ENCODE measurements at places on chromosomes 11 and 22.
A peak's percentile ranks its signal among the peaks of the same experiment; 100 is the strongest.

DNA sequence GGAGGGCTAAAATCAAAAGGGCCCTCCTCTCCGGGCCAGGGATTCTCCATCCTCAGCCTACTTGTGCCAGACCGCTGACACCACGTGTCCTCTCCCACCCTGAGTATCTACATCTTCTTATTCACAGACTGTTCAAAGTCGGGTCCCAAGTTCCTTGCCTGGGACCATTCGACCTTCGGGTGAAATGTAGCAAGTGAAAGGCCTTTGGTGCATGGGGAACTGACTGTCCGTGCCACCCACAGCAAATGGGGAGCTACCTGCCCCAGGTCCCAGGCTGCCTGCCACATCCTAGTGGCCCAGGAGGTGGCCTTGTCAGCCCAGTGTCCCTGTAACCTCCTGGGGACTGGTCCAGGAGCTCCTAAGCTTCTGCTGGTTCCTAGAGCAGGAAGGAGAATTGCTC, 67.3 kb downstream of the RTL6 start:
- DNase-seq: no peak

DNA sequence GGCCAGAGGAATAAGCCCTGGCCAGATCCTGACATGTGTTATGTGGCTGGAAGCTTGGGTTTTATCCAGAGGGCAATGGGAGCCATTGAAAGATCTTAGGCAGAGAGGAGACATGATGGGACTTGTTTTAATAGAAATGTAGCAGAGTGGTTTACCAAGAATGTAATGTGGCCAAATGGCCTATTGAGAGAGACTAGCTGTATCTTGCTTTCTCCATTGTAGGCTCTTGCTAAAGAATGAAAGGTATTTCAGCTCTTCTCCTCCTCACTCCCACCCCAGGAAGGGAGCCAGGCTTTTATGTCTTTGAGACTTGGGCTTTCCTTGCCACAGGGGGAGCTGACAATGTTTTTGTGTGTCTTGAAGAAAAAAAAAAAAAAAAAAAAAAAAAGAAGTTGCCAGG, 82.3 kb downstream of the TRIM29 start:
- DNase-seq: no peak

- no peak for DNase-seq
These were observed 600.4 kb upstream of the CADM1 start for GRCh38 chr11:116104498-116105174.

DNA sequence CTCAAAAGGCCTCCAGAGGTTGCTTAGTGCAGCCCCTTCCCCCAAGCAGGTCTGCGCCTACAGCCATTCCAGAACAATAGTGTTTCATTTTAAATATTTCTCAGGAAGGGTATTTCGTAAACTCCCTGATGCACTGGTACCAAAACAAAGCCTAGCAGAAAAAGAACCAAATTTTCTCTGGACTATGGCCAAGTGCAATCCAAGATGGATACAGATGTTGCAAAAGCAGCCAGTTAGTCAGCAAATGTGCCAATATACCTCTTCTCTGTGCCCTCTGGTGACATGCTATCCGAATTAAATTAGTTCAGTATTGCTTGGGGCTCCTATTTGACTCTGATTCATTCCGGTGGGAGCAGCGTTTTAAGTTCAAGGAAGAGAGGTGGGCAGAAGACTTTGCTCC, 247.8 kb downstream of the NTM start:
- DNase-seq: no peak

- no peak for DNase-seq
These were observed 97.5 kb downstream of the TSPAN18 start for GRCh38 chr11:44824300-44824704.

GRCh38 chr11:62752994-62753735, 795 bp downstream of the ZBTB3 start:
- no peak for DNase-seq

DNA sequence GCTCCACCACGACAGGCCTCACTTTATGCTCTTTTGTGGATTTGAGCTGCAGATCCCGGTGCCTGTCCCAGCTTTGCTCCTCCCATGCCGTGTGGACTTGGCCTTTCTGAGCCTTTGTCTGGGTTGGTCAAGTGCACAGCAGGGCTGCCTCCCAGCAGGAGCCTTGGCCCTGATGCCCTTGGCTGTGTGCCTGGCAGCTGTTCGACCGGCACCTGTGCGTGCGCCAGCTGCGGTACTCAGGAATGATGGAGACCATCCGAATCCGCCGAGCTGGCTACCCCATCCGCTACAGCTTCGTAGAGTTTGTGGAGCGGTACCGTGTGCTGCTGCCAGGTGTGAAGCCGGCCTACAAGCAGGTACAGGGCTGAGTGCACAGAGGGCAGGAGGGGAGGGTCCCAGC, 46.5 kb downstream of the MYO7A start:
- no peak for DNase-seq

- DNase-seq: no peak
These were observed 37.5 kb downstream of the RBFOX2 start for GRCh38 chr22:35991168-35991567.

DNA sequence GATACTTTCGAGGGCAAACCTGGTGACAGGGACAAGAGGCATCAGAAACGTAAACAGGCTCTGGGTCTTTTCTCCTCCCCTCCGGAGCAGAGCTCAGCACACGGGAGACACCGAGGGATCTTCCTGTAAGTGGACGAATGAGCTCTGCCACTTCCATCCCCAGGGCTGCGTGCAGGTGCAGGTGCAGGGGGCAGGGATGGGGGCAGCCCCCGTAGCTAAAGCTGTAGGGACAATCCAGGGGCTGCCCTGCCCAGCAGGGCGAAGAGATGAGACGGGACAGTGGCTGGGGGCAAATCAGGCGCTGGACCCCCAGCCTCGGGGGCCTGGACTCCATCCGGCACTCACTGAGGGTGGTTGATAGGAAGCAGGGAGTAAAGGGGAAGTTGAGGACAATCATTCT, 505.4 kb downstream of the BRD1 start:
- no peak for DNase-seq

DNA sequence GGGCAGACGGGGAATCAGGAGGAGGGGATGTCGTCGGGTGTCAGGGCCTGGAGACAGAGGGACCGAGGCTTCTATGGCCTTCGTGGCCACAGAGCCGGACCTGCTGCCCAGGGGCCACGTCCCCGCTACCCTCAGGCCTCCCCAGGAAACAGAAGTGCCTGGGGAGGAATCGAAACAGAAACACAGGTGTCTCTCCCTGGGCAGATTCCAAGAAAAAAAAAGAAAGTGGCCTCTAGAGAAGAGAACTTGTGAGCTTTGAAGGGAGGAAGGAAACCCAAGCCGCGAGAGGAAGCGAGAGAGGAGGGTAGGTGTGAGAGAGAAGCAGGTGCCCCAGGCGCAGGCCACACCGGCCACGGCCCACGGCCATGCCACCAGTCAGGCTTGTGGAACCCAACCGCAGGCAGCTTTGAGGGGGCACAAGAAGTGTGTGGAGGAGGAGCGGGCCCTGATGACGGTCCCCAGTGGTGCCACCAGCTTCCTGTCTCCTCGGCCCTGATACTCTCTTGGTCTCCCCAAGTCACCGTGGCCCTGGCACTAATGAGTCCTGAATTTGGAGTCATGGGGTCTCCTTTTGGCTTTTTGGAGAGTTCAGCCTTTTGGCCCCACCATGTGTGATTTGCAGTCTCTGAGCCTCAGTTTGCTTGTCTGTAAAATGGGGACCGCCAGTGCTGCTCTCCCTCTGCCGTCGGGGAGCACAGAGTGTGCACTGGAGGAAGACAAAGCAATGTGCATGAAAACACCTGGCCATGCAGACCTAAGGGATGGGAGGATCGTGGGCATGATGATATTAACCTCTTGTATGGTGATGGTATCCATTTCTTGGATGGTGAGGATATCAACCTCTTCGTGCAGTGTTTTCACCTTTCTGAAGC, 25.2 kb downstream of the LIF start:
- peak; percentile 16 for DNase-seq

DNA sequence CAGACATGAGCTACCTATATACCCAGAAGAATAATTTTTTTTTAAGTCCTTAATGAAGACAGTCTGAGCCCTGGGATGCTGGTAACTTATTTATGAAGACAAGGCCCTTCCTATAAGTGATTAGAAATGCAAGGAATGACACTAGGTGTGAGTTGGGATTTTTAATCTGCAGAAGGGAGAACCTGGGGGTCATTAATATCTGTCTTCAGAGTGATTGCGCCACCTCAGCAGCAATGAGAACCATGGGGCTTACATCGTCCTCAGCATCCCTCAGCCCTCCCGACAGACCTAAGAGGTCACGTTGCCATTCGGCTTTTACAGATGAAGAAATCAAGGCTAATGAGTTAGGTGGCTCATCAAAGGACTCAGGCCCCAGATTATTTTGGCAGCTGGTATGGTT, 55.6 kb downstream of the MCM5 start:
- DNase-seq: no peak

DNA sequence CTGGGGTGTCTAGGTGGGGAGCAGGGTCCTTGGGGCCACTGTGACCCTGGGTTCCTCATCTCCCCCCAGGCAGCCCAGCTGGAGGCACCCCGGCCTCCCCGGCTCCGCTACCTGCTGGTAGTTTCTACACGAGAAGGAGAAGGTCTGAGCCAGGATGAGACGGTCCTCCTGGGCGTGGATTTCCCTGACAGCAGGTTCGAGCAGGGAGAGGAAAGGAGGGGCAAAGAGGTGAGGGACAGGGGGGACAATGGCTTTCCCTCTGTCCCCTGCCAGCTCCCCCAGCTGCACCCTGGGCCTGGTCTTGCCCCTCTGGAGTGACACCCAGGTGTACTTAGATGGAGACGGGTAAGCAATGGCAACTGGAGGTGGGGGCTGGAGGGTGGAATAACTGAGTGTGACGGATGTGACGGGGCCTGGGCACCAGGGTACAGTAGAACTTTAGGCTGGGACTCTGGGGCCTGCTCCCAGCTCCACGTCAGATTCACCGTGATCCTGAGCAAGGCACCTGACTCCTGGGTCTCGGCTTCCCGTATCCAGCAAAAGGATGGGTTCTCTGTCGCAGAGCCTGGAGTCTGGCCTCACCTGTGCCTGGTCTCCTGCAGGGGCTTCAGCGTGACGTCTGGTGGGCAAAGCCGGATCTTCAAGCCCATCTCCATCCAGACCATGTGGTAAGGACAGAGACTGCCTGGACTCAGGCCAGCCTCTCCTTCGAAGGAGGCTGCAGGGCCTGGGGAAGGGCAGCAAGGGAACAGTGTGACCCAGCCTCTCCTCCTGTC, 3.6 kb downstream of the SSH3 start:
- no peak for DNase-seq

- no peak for DNase-seq
These were observed 14.0 kb downstream of the CFAP300 start for GRCh38 chr11:102061276-102061675.

DNA sequence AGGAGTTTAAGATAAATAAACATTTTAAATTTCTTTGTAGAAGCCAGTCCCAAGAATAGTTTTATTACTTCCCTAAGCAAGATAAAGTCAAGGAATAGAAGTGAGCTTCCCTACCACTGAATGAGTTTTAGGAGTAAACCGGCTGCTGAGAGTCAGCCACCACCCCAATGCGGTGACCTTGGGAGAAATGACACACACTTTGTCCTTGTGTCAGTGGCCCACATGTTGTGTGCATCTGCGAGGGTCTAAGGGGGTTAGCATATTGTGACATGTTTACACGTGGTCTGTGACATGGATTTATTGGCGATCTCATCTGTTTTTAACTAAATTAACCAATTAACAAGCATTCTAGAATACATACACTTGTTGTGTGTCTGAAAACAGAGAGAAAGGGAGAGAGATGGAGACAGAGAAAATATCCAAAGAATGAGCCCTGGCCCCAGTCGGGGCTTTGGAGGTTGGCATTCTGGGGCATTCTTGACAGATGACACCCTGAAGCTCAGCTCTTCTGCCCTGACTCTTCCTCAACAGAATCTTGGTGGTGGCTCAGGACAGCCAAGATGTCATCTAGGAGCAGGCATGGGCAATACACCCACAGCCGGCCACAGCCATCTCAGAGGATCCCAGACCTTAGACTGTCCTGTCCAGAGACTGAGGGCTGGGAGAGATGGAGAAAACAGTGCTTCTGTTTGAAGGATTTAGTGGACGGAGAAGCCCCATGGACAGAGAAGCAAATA, 29.7 kb upstream of the TMPRSS4 start:
- DNase-seq: no peak

DNA sequence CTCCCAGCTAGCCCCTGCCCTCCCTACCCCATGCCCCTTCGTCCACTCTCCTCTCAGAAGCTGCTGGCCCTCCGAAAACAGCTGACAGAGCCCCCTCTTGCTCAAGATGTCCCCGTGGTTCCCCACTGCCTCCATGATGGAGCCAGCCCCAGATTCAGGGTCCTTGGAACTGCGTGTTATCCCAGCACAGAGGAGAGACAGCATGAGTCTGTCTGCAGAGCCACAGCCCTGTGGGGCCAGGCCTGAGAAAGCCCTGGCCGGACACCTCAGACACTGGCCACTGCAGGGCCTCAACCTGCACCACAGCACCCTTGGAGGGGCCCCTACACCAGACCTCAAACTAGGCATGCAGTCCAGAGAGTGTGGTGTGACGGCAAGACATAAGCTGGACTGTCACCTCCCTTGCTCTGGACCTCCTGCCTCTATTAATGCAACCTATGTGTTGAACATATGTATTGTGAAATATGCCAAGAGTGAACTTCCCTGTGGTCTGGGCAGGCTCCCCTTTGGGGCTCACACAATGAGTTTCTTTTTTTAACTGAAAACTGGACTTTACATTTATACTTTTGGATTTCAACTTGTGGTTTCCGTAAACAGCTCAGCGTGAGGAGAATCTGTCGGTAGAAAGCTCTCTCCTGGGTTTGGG, 9.6 kb downstream of the PNPLA5 start:
- DNase-seq: no peak

GRCh38 chr11:111879637-111879960, 258 bp downstream of the CFAP68 start:
- DNase-seq: no peak

GRCh38 chr22:48091060-48091650, 1328.7 kb downstream of the TBC1D22A start:
- no peak for DNase-seq

Measured in suppressor macrophage (primary cell).